T-helper 2 cell (primary cell): ENCODE measurements at places on chromosomes 12 and 14.
A peak's percentile ranks its signal among the peaks of the same experiment; 100 is the strongest.

- DNase-seq: no peak
Observed at GRCh38 chr12:44875417-44875953, 630 bp downstream of the NELL2 start.

DNA sequence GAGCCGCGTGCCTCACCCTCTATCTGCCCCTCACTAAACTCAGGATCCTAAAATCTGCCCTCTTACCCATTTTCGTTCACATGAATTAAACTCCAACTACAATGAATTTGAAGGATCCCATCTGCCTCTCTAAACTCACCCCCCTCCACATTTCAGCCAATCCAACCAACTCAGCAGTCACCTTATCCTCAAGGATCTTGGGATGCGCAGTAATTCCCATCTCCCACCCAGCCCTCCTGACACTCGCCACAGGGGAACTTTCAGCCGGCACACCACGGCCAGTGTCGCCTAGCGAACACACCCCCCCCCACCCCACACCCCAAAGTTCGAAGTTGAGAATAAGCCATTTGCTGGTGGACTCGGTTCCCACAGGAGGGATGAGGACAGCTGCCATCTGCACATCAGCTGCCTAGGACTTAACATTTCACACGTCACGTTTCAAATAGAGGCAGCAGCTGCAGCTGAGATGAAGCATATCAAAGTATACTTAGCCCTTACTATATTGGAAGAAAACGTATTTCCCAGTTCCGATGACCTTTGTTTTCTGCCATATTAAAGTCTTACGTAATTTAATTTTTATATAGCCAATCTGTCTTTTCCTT is 8.7 kb upstream of the SELPLG start:
- no peak for DNase-seq

GRCh38 chr12:143964-144649 is 69.8 kb downstream of the SLC6A12 start:
- no peak for DNase-seq

GRCh38 chr12:1744932-1745331 is 54.1 kb downstream of the ADIPOR2 start:
- DNase-seq: no peak

- no peak for DNase-seq
Observed at GRCh38 chr12:53596920-53597363, 29.2 kb downstream of the ATF7 start.

- DNase-seq: peak; percentile 26
Observed at GRCh38 chr12:98955284-98955683, 310.2 kb downstream of the APAF1 start.

DNA sequence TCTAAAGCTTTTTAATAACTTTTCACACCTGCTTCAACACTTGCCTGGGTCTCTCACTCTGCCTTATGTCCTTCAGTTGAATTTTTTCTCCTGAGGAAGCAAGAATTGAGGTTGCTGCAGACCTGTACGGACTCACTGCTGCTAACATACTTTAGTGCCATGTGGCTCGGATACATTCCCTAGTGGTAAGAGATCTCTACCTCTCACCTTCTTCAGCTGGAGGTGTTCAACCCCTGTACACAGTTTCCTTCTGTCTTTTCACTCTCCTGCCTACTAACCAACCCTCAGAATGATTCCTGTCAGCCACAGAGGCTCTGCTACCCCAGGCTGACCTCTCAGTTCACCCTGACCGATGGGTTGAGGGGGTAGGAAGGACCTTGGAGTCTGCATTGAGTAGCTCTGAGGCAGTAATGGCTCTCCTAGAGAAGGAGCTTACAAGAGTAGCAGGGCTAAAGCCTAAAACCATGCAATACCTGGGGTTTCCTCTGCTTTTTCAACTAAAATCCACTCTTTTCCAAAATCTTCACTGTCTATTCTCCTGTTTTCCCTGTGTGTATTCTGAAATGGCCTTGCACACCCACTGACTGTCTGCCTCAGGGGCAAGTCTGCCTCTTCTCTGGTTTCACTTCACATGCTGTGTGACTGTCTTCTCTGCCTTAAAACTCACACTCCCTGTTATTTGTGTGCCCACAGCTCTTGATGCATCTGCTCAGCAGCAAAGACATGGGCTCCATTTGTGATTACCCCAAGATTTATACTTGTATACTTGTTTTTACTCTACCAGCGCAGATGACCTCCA is 14.0 kb upstream of the DHRS2 start:
- DNase-seq: no peak

GRCh38 chr12:66693901-66694513 is 15.1 kb upstream of the GRIP1 start:
- no peak for DNase-seq

GRCh38 chr12:1130571-1130970 is 139.5 kb downstream of the ERC1 start:
- no peak for DNase-seq

DNA sequence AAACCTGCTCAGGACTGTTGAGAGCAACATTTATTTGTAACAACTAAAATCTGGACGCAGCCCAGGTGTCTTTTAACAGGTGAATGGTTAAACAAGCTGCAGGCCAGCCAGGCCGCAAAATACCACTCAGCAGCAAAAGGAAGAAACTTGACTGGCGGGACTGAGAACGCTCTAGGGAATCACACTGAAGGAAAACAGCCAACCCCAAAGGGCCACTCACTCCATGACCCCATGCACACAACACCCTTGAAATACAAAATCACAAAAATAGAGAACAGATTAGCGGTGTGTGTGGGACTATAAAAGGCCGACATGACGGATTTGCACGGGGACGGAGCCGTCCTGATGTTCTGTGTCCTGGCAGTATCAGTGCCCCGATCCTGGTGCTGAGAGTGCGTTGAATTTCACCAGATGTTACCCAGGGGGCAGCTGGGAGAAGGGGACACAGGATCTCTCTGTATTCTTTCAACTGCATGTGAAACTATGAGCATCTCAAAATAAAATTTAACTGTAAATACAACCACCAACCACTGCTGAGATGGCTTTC is 23.0 kb downstream of the VPS37B start:
- no peak for DNase-seq

GRCh38 chr12:115223322-115223721 is 539.3 kb upstream of the TBX3 start:
- no peak for DNase-seq

- DNase-seq: no peak
Observed at GRCh38 chr12:34625116-34625515, 602.8 kb downstream of the ALG10 start.

DNA sequence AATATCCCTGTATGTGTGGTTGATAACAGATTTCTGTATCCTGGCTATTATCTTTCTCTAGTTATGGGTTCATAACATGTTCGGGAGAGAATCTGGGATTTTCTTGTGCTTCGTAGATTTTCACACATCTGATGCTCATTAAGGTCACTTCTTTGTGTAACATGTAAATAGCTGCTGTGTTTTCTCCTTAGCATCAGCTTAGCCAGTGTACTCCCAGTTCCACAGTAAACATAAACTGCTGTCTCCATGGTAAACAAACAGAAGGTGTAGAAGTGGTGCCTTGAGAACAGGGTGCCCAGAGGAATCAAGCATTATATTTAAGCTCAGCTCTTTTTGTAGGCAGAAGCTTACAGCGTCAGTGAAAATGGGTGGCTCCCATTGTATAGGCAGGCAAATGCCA is 88.0 kb downstream of the ANO6 start:
- no peak for DNase-seq

DNA sequence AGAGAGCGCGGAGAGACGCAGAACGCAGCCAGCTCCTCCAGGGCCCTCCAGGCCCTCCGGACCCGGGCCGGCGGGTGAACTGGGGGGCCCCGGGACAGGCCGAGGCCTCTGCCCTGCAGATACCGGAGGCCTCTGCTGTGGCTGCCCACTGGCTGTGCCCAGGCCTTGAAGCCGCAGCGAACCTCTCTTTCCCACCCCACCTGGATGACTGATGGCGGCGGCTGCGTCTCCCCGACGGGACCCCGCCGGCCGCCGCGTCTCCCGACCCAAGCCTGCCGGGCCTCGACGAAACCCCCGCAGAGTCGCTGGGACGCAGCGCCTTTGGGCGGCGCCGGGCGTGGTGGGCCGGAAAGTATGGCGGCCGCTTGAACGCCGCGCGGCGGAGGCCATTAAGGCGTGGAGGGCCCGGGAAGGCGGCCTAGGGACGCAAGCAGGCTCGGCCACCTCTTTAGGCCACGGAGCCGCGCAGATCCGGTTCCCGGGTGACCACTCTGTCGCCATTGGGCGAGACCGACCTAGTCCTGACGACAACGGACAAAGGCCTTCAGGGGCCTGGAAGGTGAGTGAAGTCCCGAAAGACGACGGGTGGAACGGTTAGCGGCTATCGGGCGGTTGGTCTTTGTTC is 8.4 kb upstream of the ERGIC2 start:
- DNase-seq: peak; percentile 5

GRCh38 chr12:100020370-100020769 is 35.6 kb upstream of the ANKS1B start:
- DNase-seq: no peak

- DNase-seq: no peak
Observed at GRCh38 chr14:57464008-57464730, 29.5 kb downstream of the CCDC198 start.

GRCh38 chr12:131893605-131894312 is 663 bp upstream of the ULK1 start:
- no peak for DNase-seq
